ENCODE measurements at places on chromosomes 7 and 10.

DNA sequence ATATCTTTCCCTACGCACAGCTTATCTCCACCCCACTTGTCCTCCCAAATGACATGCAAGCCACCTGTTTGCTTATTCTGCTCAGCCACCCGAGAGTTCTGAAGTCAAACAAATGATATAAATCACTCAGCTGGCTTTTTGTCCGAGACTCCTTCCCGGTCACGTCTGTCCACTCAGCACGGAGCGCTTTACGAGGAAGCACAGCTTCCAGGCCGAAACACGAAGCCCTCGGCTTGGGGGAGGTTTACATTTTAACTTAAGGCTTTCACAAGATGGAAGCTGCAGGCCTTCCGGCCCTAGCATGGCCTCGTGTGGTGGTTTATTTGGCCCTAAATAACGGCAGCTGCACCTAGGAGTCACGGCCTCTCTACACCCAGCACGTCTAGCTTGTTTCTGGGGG is 60.1 kb upstream of the GNA12 start:
- no peak for DNase-seq

DNA sequence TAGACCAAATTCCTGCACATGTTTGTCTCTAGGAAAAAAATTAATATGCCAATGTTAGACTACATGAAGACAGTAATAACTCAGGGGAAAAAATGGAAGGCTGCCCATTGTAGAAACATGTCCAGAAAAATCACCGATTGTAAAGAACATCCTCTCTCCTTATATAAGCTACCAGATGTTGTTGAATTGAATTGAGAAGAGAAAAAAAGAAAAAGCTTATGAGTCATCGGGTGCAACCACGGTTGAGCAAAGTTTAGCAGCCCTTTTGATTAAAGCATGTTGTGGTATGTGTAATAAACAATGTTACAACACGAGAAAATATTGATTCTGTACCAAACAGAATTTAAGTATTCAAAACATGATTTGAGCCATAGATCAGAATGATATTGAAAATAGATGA is 102.3 kb upstream of the ARHGAP21 start:
- DNase-seq = no peak

- no peak for DNase-seq
Observed at GRCh38 chr10:45376371-45376801, 2.4 kb downstream of the ALOX5 start.

DNA sequence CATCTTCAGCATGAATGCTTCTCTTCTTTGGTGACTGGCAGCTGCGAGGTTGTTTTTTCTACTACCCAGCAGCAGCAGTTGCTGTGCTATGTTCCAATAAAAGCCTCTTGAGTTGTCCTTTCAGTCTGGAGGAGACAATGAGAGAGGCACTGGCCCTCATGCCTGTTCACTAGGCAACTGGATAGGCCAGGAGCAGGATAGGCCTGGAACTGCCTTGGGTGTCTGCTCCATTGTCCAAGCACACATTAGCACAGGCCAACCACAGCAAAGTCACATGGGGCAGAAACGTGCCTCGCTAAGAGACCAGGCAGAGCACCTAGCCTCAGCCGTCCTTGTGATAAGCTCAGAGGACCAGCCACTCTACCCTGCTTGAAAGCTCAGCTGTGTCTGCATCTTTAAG is 76.9 kb upstream of the PDCD4 start:
- no peak for DNase-seq

GRCh38 chr7:22722536-22723180 is 4.3 kb upstream of the IL6 start:
- no peak for DNase-seq

GRCh38 chr10:110701617-110701971 is 57.5 kb downstream of the RBM20 start:
- DNase-seq = no peak

All from psoas muscle (tissue), 8 donors.